ENCODE measurements at places on chromosomes 5 and 9.

- no peak for DNase-seq
Measured at GRCh38 chr9:5263351-5264218, 32.4 kb downstream of the INSL4 start.

GRCh38 chr9:136528716-136529341, 17.0 kb downstream of the NOTCH1 start:
- no peak for DNase-seq

GRCh38 chr9:98081477-98082219, 25.1 kb downstream of the NANS start:
- no peak for DNase-seq

- no peak for DNase-seq
Measured at GRCh38 chr9:80376180-80376579, 804.4 kb downstream of the TLE4 start.

- DNase-seq, result no peak
Measured at GRCh38 chr5:141534492-141535213, 45.8 kb downstream of the PCDHGC5 start.

GRCh38 chr9:15423231-15423985, 732 bp downstream of the SNAPC3 start:
- DNase-seq, result no peak

GRCh38 chr9:121298689-121299466, 30.9 kb downstream of the GSN start:
- no peak for DNase-seq

DNA sequence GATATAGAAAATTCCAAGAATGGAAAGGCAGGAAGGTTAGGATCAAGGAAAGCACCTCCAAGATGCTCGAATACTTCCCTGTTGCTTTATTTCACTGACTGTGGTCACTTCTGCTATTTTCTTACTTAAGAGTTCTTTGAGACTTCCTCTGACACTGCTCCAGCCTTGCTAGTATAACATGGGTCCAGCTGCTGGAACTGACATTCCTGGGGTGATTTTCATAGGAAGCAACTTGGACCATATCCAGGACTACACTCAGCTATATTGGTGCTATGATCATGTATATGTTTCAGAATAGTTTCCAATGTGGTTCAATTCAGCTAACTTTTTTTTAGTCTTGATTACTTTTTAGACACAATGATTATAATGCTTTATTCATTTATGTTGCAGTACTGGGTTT, 81.6 kb upstream of the CKMT2 start:
- no peak for DNase-seq

GRCh38 chr9:122055701-122056100, 37.4 kb downstream of the TTLL11 start:
- DNase-seq, result no peak

DNA sequence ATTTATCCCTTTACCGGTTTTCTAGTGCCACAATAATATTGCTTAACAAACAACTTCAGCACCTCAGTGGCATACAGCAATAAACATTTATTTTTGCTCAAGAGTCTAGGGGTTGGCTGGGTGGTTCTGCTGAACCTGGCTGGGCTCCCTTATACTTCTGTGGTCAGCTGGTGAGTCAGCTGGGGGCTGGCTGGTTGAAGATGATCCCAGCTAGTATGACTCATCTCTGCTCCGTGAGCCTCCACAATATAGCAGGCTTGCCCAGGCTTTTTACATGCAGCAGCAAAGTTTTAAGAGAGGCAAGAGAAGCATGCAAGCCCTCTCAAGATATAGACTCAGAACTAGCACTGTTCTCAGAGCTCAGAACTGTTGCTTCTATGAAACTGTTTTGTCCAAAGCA, 523.5 kb upstream of the CLINT1 start:
- peak; percentile 83 for DNase-seq

- DNase-seq, result no peak
Measured at GRCh38 chr5:152641970-152642805, 237.1 kb upstream of the NMUR2 start.

- DNase-seq, result no peak
Measured at GRCh38 chr5:14064841-14065240, 78.3 kb upstream of the TRIO start.

DNA sequence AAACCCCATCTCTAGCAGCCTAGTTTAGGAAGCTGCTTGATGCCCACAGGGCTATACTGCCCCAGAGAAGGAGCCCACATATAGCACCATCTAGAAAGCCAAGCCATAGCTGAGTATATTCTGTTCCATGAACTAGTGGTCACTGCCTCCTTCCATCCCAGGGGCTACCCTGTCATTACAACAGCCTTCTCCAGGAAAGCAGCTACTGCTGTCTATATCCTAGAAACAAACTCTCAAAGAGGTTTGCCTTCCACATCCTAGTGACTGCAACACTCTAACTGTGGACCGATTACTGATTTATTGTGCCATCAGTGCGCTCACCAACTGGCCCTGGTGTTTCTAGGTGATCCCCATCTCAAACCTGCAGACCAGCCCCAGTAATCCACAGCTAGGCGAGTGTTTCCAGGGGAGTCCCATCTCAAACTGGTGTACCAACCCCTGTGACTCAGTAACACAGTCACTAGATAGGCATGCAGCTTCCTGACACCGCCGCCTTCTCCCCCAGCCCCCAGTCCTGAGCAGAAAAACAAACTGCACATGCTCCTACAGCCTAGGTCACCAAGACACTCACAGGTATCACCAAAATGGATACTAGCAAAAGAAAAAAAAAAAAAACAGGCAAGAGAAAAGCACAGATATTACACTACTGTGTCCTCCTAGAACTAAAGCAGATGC, 14.8 kb downstream of the SPTLC1 start:
- DNase-seq, result no peak

DNA sequence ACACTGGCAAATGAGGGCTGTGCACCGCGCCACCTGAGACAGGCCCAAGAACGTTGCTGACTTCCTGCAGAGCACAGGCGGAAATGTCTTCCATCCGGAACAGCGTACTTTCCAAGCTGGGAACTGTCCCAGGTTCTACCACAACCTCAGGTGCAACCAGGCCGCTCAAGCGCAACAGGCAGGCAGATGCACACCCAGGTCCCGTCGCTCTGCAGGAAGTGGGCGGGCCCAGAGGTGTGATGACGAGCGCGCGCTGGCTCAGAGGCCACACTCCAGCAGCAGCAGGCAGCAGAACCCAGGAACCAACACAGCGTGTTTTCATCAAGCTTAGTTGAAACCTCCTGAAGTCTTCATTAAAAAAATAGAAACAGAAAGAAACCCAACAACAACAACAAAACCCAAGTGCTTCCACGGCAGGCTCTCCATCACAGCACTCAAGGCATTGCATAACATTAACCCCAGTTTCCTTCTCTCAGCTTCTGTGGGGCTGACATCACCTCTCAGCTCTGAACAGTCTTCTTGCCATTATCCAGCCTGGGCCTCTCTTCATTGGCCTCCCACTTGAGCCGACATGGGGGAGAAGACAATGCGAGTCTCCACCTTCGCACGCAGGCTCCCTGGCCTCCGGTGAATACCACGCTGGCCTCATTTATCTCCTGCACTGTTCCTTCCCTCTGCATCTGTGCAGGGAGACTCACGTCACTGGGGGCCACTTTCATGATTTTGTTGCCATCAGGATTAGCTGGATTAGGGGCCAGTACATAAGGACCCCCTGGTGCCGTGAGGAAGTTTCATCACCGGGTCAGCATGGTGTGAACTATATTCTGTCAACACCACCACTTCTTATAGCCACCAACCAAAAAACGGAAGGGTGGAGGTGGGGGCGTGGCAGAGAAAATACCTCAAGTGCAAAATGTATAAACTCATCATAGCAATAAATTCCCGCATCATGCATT, 22.1 kb downstream of the PTCH1 start:
- DNase-seq, result no peak

DNA sequence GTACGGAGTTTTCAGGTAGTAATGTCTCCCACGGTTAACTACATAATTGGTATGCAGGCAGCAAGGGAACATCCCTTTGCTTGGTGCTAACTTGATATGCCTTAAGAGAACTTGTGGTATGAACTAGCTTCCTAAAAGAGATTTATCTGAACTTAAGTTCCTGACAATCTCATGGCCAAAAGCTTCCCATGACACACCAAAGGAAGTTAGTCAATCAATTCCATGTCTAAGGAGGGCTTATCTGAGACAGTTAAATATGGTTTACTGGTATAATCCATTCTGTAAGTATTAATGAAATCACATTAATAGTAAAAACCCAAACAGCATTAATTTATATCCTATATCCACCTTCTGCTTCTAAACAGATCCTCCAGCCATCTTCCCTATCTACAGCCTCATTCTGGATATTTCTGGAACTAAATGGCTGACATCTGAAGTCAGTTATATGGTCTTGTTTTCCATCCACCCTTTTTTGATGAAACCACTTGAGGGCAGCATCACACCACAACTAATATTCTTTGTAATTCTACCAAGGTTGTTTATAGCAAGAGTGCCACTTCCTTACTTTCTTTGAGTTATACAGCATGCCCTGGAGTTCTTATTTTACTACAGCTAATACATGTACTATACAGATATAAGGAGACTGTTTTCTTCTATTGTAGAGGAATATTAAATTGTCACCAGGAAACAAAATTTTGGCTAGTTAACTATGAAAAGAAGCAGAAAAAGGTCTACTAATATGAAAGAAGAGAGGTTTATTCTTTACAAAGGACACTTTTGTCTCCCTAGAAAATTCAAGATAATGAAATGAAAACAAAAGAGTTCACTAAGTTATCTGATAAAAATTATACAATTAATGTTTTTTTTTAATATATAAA, 34.7 kb downstream of the SHOC1 start:
- DNase-seq, result no peak

DNA sequence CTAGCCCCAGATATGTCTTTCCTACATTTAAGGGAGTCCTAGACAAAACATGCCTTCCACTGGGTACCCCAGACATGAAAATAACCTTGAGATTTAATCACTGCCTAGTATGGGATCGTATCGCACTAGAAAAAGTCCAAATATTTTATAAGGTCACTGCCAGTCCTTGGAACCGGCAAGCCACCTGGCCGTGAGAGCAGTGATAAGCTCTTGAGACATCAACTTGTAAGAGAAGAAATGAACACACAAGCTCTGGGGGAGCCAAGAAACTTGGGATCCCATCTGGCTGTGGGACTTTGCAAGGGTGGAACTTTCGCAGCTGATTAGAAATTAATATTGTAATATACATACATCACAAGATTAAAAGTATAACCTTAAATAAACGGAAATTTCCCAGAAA, 21.5 kb downstream of the MYO10 start:
- no peak for DNase-seq

DNA sequence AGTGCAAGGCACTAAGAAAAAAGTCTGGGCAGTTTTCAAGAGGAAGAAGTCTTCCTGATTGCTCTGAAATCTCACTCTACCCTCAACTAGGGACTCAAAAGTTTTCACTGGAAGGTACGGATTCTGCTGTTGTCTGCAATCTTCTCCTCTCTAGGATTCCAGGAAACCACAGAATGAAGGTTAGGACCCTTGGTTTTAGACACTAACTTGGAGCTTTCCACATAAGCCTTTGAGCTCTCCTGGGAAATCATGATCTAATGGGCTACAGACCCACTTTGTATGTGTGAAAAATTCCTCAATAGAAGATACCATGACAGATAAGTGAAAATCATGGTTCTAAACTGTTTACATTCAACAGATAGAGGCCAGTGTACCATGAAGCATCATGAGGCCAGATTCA, 265.1 kb downstream of the PSAT1 start:
- no peak for DNase-seq

DNA sequence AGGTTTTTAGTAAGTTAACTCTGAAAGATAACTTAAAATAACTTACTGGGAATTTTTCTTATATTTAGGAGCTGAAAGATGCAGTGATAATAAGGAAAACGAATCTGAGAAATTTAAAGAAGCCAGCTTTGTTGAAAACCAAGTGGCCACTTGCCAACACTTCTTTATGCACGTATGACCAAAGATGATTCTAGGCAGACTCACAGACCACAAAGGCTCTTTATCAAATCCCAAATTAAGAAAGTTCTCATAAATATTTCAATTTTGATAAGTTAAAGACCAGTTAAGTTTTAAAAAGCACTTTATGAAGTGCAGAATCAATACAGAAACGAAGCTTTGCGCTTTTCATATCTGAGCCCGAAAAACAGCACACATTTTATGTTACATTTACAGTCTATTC, 1.5 kb downstream of the AFF4 start:
- DNase-seq, result no peak

DNA sequence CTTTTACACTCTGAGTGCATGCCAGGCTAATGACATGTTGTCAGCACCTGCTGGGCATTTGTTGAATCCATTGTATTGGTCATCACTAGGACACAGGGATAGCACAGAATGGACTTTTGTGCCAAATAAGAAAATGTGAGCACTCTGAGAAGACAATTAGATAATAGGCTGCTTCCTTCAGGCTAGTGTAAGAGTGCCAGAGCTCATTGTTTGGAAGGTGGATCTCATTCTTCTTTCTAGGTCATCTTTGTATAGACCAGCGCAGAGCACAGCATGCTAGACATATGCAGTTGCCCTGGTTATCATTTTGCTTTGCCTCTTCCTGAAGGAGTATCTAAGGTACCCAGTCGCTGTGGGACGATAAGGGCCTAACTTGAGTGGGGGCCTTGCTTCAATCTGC, 493.4 kb upstream of the COX7C start:
- no peak for DNase-seq

GRCh38 chr5:145937432-145938250, 1.3 kb downstream of the SH3RF2 start:
- no peak for DNase-seq

GRCh38 chr5:10674582-10674981, 86.5 kb downstream of the DAP start:
- DNase-seq, result no peak

DNA sequence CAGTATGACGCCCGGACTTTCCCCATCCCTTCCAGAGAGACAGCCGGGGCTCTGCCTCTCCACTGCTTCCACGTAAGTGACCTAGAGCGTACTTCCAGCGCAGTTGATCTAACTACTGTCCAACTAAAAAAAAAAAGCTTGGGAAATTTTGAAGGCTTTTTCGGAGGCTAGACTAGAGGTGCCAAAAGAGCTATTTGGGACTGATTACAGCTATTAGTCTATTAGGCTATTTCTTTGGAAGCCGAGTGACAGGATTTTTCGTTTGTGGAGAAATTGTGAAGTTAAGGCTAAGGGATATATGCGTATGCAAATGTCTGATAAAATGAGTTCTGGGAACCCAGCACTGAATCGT, 1.5 kb downstream of the CCNO start:
- DNase-seq, result no peak
